ENCODE measurements at places on chromosomes 11 and 22. TPM values are rescaled to one million over a fixed set of nuclear protein-coding genes. Genes with fewer than 3 reads are reported as not detected.

Gene OR11H1
- total RNA-seq, result not detected

Gene FAM111B
- 35.4 TPM for total RNA-seq

Gene PDE3B
- total RNA-seq, result 24.3 TPM

Gene PACSIN3
- 56.4 TPM for total RNA-seq

Gene JHY
- total RNA-seq, result 2.3 TPM

Gene KCNA4
- total RNA-seq, result 1.2 TPM

Gene TBX1
- total RNA-seq, result not detected

Gene ANO1
- not detected for total RNA-seq

Gene OR6T1
- not detected for total RNA-seq

Gene TRIM64
- total RNA-seq, result not detected

Measured in neural crest cell (in vitro differentiated cells).